ENCODE measurements at places on chromosomes 1 and 21. TPM values are rescaled to one million over a fixed set of nuclear protein-coding genes. Genes with fewer than 3 reads are reported as not detected.
A peak's percentile ranks its signal among the peaks of the same experiment; 100 is the strongest.

GRCh38 chr1:115337633-115338456, at the start of gene NGF:
Gene NGF (minus strand): TSS chr1:115338249. CDS start chr1:115286795, 51,454 bp downstream.
- no peak for DNase-seq

The CREB3L4 gene
- 19.0 TPM for total RNA-seq

GRCh38 chr1:192225703-192226102, 67.4 kb downstream of the RGS18 start:
- DNase-seq = no peak

- no peak for DNase-seq
Observed at GRCh38 chr1:234772345-234773147, 162.6 kb upstream of the IRF2BP2 start.

The SZRD1 gene
- total RNA-seq = 119 TPM

The CD247 gene
- 2.6 TPM for total RNA-seq

- no peak for DNase-seq
Observed at GRCh38 chr1:94434365-94435045, 16.3 kb downstream of the ABCD3 start.

DNA sequence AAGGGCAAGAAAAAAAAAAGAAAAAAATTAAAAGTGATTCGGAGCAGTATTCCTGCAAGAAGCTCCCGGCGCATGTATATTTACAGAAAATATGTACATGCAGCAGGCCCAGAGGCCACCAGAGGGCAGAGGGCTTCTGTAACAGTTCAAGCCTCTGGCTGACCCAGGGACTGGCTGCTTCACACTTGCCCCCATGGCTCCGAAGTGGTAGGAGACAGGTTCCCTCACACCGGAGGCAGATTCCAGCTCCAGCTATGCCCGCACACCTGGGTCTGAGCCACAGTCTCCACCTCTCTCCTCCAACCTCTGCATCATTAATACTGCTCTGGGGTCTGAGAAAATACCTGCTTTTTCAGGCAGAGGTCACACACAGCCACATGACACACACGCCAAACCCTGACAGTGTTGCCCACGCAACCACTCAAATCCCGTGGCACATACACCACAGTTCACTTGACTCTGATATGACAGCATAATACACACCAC, 2.2 kb upstream of the ARHGAP30 start:
- peak; percentile 55 for DNase-seq

The FAAH gene
- 117 TPM for total RNA-seq

- DNase-seq = no peak
Observed at GRCh38 chr1:205703072-205703471, 22.8 kb upstream of the SLC45A3 start.

DNA sequence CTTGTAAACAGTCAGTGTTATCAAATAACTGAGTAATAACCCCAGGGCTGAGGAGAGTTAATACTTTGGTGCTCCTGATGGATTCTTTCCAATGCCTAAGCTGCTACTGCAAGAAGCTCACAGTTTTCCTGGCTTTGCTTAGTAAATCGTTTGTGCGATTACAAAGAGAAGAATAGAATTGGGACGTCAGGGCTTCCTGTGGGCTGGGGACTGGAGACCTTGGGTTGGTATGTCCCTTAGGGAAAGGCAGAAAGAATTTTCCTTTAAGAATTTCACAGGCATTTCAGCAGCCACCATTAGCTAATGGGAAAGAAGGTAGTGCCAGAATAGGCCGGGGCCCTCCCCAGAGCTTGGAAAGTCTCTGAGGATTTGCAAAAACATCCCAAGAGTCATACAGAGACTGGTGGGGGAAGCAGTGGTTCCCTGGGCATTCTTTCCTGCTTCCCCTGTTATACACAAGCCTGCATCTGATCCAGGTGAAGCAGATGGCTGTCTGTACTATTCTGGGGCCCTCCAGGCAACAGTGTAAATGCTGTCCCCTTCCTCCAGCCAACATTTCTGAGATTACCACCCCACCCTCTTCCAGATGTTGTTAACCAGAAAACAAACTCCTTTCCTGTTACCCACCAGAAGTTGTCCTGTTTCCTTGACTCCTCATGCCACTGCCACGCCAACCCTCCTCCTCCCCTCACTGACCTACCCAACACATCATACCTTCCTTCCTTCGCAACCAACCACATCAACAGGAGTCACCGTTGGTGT, 40.2 kb downstream of the PLXNA2 start:
- DNase-seq = no peak

- no peak for DNase-seq
Observed at GRCh38 chr1:53703174-53703573, 35.8 kb downstream of the GLIS1 start.

DNA sequence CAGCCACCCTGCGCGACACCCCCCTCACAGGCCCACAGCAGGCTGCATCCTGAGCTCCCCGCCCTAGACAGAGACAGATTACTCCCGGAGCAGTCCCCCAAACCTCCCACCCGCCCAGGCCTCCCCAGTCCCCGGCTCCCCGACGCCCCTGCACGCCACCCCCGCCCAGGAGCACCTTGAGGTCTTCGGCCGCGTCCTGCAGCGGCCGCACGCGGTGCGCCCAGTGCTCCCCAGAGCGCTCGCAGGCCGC, 731 bp downstream of the TRIM11 start:
- DNase-seq = no peak

- no peak for DNase-seq
Observed at GRCh38 chr1:242788771-242789170, 264.3 kb upstream of the PLD5 start.

The FAM110D gene
- total RNA-seq = 0.57 TPM

The LENEP gene
- not detected for total RNA-seq

The ZC3H12A gene
- 18.2 TPM for total RNA-seq

DNA sequence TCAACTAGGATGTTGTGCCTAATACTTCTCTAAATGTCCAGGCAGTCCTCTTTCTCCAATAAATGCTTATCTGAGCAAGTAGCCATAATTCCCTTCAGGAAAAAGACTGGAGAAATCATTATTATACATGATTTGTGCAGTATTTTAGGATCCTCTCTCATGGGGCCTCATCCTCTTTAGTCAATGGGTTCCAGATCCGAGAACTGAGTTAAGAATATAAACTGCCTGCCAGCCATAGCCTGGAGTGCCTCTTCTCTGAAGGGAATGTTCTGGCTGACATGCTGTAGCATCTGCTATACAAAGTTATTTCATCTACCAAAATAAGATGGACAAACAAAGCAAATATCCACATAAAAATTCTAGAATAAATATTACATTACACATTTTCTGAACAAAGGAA, 334.0 kb upstream of the PRMT6 start:
- DNase-seq = no peak

The SLAMF7 gene
- 7.0 TPM for total RNA-seq

The RGS7 gene
- 0.10 TPM for total RNA-seq

The NEK2 gene
- total RNA-seq = 9.3 TPM

- peak; percentile 45 for DNase-seq
Observed at GRCh38 chr21:39182484-39183271, 573 bp downstream of the PSMG1 start.

DNA sequence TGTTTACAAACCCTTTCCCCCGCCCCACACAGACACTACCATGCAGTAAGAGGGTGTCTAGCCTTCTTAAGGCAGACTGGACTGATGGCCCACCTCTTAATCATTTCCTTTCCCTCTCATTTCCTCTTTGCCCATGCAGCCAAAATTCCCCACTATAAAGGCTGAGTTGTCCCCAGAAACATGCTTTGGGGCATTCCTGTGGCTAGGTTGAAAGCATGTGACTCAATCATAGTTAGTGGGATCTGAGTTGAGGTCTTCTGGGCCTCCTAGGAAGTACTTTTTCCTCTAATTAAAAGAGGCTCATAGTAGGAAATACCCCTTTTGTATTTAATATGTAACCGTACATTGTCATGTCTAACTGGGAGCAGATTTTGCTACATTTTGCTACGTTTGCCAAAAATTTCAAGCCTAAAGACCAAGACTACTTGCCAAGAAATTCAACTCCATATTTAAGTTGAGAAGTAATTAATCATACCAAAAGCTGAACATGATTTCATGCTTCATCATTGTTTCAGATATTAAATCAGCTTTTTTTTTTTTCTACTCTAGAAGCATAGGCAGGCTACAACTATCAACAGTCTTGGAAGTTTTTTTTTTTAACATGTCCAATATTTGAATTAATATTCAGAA, 174.7 kb downstream of the ADGRL4 start:
- DNase-seq = no peak

DNA sequence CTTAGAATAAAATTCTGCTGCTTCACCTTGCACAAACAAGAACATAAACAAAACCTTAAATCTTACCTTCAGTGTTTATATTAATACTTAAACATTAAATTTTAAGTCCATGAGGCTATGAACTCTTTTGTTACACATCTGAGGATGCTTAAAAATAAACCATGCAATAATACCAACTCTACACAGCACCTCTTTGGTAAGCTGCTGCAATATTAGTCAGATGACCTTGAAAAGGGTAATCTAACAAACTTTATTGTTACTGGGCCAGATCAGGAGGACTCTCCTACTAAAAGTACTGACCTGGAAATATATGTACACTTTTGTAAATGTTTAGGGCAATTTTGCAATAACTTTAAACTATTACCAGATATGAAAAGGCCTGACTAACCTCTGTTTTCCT, 763 bp downstream of the SIKE1 start:
- no peak for DNase-seq
